ENCODE measurements at places on chromosomes 2 and 18.

GRCh38 chr2:170122883-170123547, 54.9 kb upstream of the MYO3B start:
- no peak for DNase-seq

- DNase-seq = no peak
Observed at GRCh38 chr2:45957533-45958227, 306.2 kb downstream of the PRKCE start.

GRCh38 chr2:98419544-98419943, 25.1 kb upstream of the INPP4A start:
- DNase-seq = no peak

GRCh38 chr2:218448934-218449333, 30.0 kb downstream of the VIL1 start:
- no peak for DNase-seq

- DNase-seq = no peak
Observed at GRCh38 chr2:33291278-33292013, 185.0 kb upstream of the RASGRP3 start.

GRCh38 chr2:99198103-99198841, 17.3 kb downstream of the MRPL30 start:
- DNase-seq = no peak

DNA sequence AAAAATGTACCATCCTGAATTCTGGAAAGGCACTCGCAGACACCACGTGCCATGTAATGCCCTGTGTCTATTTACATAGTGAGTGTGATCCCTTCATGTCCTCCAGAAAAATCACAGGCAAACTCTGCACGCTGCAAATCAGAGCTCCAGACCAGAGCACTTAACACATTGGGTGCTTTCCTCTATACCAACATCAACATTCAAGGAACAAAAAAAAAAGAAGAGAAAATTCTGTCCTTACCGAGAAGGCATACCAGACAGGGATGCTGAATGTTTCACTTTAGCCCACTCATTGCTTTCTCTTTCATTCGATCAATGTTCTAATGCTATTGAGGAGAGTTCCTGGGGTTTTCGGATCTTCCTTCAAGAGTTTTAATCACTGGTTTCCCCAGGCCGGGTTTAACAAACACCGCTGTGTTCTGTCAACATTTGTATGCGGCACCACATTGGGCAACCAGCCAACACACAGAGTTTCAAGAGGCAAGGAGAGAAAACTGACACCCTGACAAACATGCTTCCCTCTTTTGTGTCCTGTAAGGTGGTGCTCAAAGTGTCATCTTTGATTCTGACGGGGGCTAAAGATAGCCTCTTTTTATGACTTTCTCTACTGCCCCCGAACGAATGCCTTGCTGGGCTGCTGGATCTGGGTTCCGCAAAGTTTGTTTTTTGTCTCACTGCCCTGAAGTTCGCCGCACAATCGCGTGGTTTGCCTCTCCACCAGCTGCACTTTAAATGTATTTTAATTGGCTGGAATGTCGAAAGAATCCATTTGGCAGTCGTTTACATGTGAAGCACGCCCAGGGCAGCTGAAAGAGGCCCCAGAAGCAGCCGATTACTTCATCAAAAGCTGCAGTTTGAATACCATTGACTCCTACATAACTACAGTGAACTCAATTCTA, 106.4 kb upstream of the NCKAP5 start:
- DNase-seq = no peak

- no peak for DNase-seq
Observed at GRCh38 chr2:11574176-11575046, 40.6 kb downstream of the GREB1 start.

GRCh38 chr2:43114210-43114609, 112.2 kb downstream of the ZFP36L2 start:
- no peak for DNase-seq

- no peak for DNase-seq
Observed at GRCh38 chr18:79538635-79539034, 141.0 kb upstream of the CTDP1 start.

GRCh38 chr2:8015848-8016600, 665.8 kb upstream of the ID2 start:
- no peak for DNase-seq

DNA sequence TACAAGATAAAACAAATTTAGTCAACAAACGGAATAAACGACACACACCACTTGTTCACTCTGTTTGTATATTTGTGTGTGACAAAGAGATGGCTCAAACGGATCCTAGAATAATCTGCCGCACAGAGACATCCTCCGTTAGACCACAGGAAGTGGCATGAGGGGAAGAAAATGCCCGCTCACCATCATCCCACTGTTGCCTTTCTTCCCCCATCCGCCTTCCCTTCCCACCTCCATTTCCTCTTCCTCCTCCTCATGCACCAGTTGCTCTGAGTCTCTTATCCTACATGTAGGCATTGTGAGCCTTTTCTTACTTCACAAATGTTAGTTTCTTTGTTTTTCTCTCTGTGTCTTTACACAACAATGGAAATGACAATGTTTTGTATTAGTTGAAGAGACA, 228.5 kb upstream of the SMIM21 start:
- no peak for DNase-seq

DNA sequence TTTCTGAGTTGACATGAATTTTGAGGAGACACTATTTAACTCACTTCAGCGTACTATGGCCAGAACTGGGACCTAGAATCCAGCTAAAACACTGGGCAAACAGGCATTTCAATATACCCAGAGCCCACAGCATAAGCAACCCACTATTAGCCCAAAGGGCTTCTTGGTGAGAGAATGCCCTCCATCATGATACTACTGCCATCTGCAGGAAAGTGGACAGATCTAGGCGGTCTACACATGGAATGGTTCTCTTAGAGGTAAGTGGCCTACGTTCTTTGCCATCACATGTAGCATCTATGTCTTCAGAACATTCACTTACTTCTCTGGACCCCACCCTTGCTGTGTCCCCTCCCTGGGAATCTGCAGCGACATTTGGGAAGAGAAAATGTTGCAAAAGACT, 181.3 kb upstream of the LINC00305 start:
- no peak for DNase-seq

DNA sequence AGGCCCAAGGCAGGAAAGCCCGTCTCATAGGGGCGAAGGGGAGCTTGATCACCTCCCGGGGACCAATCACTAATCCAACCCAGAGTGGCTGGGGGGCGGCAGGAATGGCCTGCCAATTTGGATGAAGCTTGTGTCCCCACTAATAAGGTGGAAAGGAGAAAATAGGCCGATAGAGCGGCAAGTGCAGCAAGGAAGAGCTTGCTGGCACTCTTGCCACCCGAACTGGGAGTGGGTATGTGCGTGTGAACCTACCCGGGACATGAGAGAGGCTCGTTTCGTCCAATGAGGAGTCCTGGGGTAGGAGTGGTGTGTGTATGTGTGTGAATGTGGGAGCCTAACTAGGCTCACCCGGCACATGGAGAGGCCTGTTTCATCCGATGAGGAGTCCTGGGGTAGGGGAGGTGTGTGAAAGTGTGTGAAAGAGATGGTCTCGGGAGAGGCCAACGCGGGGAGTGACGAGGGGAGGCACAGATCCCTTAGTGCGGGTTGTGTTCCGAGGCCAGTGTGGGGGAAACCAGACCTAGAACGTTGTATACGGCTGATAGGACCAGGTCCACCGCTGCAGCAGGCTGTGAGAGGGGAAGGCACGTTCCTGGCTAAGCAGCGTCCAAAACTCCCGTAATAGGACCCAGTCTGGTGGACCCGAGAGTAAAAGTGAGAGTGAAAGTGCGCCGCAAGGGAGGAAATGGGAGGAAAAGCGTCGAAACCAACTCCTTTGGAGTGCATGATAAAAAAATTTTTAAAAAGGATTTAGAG, 47.1 kb upstream of the SELENOI start:
- no peak for DNase-seq

DNA sequence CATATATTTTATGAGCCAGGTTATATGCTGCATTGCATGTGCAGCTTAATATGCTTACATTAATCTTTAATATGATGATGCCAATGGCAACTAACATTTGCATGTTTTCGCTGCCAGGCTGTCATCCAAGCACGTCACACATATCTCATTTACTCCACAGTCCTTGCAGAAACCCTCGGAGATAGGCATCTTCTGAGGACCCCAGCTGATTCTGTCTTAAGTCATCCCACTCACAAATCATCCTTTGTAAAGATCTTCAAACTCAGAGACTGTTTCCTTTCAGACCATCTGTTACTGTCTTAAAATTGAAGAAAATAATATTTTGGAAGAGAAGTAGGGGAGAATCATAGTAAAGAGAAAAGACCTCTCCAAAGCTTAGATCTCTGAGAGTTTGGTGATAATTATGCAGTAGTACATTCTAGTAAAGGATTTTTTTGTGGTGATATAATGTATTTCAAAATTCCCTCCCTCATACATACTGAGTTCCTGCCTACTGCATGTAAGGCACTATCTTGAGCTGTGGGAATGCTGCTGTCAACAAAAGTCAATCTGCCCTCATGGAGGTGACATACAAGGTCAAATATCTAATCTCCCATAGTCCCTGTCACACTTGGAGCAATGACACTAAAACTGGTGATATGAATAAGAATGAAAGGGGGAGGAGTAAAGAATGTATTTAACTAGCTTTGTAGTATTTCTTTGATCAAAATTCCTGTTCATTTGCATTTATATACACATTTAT, 11.0 kb downstream of the ITGA4 start:
- no peak for DNase-seq

GRCh38 chr2:173797586-173798263, 167.4 kb downstream of the SP3 start:
- DNase-seq = no peak

GRCh38 chr2:204900910-204901309, 355.6 kb downstream of the PARD3B start:
- DNase-seq = no peak

DNA sequence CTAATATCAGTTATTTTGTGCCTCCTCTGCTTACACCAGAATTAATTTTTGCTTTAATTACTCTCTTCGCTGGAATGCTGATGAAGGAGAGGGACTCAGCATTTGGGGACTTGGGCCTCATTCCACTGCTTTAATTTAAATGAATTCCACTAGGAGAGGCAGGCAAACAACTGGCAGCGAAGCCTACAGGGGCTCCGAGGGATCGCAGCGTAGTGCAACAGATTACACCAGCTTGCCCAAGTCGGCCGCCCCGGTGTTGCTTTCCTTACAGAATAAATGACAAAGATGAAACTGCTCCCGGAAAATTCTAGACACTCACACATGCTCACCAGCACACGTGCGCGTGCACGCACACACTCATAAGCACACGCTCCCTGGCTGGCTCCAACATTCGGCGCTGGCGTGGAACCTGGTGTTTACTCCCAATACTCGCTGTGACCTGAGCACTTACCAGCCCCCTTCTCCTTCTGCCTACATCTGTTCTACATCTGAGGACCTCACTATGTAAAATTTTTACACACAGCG, 175.4 kb downstream of the ZNF521 start:
- no peak for DNase-seq

DNA sequence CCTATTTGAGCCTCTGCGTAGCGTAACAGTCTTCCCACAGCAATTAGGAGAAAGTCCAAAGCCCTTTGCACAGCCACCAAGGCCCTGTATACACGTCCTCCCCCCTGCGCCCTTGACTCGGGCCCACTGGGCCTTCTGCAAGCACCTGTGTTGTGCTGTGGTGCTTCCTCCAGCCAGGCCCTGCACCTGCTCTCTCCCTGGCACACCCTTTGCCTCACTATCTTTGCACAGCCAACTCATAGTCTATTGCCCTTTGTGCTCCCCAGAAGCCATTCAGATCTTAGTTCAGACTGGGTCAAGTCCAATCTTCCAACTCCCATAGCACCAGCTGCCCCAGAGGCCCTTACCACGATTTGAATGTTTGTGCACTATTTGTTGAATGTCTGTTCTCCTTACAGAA, 271.6 kb upstream of the MGAT5 start:
- DNase-seq = no peak

GRCh38 chr2:27049422-27050280, 1.8 kb upstream of the AGBL5 start:
- DNase-seq = no peak

DNA sequence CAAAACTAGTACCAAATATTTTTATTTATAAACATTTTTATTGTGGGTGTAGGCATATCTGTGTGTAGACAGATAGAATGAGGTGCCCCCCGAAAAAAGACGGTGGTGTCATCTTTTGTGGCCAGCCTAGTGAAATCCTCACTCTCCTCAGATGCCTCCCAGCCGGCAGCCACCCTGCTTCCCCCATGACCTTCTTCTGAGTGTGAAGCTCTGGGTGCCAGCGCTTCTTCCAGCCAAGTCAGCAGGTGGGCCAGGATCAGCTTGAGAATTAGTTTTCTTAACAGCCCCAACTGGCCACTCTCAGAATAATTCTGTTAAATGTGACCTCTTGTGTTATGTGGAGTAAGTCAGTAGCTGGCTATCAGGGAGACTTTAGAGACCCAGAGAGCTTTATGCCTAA, 229.6 kb upstream of the FOSL2 start:
- DNase-seq = no peak

GRCh38 chr2:160201849-160202539, 1.9 kb upstream of the ITGB6 start:
- no peak for DNase-seq

- DNase-seq = no peak
Observed at GRCh38 chr18:74508821-74509225, 12.7 kb downstream of the CNDP2 start.

- DNase-seq = no peak
Observed at GRCh38 chr2:5842326-5842725, 150.1 kb downstream of the SOX11 start.
